ENCODE measurements at places on chromosomes 1 and 21.

- DNase-seq, result no peak
These were observed 13.4 kb downstream of the ABCG1 start for GRCh38 chr21:42232176-42232825.

- no peak for DNase-seq
These were observed 86.2 kb downstream of the TTC3 start for GRCh38 chr21:37159053-37159776.

- DNase-seq, result peak; percentile 23
These were observed 86.3 kb downstream of the VWA5B1 start for GRCh38 chr1:20376880-20377494.

DNA sequence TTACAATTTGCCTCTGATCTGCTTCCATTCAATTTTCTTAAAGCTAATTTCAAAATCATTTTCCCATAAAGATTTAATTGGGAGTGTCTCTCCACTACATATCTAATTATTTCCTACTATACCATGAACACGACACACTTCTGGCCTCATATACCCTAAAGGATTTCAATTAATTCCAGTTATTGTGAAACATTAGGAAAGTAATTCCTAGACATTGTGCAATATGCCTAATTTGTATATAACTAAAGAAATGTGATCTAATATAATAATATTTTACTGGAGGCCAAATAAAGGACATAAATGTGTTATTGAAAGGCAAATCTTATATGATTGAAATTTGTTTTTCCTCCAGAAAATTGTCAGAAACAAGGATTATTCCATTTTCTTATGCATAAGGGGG, 727.2 kb upstream of the ADGRL2 start:
- no peak for DNase-seq

- DNase-seq, result no peak
These were observed 85.1 kb upstream of the LMO4 start for GRCh38 chr1:87243573-87243972.

- no peak for DNase-seq
These were observed 98.3 kb upstream of the RUNX1 start for GRCh38 chr21:35147439-35147838.

GRCh38 chr1:91929250-91929649, 20.0 kb upstream of the BRDT start:
- no peak for DNase-seq

DNA sequence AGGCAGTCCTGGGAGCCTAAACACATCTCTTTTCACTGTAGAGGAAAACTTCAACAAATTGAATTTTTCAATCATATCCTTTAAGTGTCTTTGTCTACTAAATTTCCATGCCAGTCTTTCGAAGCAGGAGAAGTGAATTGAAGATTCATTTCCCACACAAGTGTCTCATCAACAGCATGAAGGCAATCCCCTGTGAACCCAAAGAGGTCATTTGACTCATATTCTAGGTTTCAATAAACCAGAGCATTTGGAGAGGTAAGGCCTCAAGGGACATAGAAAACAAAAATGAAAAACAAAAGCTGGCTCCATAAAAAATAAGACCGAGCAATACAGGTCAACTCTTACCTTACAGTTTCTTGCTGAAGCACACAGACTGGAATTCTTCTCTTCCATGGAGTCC, 94.1 kb upstream of the ATP1B1 start:
- no peak for DNase-seq

DNA sequence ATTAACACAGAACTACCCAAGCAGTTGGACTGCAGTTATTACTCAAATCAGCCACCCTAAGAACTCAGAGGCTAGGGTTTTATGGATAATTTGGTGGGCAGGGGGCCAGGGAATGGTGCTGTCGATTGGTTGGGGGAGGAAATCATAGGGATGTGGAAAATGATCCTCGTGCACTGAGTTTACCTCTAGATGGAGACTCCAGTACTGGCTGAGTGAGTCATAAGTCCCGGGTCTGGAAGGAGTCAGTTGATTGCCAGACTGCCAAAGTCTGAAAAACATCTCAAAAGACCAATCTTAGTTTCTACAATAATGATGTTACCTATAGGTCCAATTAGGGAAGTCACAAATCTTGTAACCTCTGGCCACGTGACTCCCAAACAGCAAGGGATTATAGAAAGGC, 257.5 kb upstream of the PRMT6 start:
- DNase-seq, result no peak

DNA sequence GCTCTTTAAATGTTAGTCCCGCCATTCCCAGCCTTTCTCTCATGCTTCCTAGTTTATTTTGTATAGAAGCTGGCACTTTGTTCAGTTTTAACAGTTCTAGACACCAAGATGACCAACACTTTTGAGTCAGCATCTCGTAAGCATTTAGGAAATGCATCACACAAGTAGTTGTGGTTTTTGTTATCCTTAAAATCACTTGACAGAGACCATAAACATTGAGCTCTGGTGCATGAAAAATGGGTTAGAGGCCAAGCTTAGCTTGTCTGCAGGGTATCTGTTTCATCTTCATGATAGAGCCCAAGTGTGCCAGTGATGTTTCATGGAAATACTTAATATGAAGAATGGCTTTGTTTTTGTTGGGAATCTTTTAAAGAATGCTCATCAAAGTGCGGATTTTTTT, 159.7 kb downstream of the DISP1 start:
- DNase-seq, result no peak

DNA sequence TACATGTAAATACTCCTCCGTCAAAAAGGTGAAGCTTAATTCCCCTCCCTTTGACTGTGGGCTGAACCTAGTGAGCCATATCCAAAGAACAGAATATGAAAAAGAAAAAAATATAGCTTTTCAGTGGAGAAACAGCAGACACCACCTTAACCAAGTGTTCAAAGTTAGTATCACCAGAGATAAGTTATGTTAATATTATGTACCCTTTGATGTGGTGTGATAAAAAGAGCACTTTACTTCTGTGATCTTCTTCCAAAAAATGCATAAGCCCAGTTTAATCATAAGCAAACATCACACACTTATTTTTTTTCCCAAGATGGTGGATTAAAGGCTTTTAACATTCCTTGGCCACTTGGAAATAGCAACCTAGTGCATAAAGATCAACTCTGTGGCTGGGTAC, 79.4 kb downstream of the SEC16B start:
- DNase-seq, result no peak

GRCh38 chr1:2433936-2434655, 21.7 kb upstream of the PEX10 start:
- DNase-seq, result no peak

GRCh38 chr1:64209221-64209620, 5.8 kb downstream of the UBE2U start:
- DNase-seq, result no peak

- no peak for DNase-seq
These were observed 107.1 kb upstream of the BMP8A start for GRCh38 chr1:39384305-39384704.

- no peak for DNase-seq
These were observed 9.6 kb downstream of the P3H1 start for GRCh38 chr1:42756956-42757891.

GRCh38 chr1:206992790-206993189, 22.5 kb upstream of the FCAMR start:
- no peak for DNase-seq

DNA sequence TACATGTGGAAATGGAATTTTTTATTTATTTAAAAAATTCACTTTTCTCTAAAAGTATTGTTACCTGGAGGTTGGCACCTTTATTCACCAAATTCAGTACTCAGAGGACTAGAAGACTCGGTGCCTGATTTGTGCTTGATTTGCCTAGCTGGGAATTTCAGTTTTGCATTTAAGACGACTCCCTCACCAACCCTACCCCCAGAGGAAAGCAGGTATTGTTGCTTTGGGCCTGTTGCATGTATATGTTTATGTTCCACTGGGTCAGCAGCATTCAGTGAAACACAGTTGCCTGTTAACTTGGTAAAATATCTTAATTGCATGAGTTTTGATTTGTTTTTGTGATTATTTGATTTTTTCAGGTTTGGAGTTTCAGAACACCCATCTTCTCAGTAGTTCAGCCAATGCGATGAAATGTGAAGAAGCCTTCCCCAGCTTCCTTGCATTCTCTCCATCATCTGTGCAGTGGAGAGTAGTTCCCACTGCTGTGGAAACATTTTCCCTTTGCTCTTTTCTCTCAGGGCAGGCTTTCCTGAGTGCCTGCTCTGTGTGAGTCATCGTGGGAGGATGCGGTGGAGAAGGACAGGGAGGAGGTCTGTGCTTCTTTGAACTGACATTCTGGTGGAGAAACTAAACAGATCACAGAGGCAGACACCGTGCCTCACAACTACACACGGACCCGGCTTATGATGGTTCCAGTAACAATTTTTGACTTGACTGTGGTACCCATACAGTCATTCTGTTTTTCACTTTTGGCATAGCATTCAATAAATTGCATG, 6.4 kb downstream of the ADARB1 start:
- DNase-seq, result no peak

GRCh38 chr1:155049651-155050559, 1.2 kb upstream of the ADAM15 start:
- DNase-seq, result no peak

GRCh38 chr1:2466958-2467554, 9.0 kb upstream of the PLCH2 start:
- peak; percentile 26 for DNase-seq

- DNase-seq, result no peak
These were observed 75.0 kb downstream of the DNM3 start for GRCh38 chr1:171916315-171916771.

DNA sequence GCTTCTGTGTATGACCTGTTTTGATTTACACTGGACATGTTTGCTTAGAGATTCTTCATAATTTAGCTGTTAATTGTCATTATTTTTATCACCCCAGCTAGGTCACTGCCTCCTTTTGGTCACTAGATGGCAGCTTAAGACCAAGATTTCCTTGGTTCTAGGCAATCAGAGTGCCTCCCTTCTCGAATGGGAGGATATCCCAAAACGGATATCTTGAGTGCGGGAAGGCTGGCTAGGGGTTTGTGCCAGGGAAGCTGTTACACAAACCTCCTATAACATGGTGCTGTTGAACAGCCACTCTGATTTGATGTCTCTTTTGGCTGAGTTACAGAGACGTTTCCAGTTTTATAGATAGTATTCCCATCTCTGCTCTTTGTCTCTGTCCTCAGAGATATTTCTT, 283.5 kb downstream of the S1PR1 start:
- no peak for DNase-seq

GRCh38 chr1:191508239-191508638, 650.0 kb upstream of the RGS18 start:
- DNase-seq, result no peak

DNA sequence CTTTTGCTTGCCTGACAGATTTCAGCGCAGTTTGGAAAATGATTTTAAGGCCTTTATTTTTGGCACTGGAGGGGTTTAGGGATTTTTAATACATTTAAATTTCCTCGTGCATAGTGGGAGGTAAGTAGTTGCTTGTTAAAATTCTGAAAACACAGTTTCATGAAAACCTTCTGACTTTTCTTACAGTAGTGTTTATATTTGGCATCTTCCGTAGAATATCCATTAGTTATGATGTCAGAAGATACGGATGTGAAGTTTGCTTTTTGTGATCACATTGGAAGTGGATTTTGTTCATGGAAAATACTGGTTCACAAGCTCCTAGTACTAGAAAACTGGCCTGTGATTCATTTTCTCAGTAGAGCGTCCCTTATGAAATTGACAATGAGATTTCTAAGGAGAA, 1.3 kb downstream of the RABGAP1L start:
- no peak for DNase-seq

GRCh38 chr1:11045428-11046269, 1.4 kb downstream of the MASP2 start:
- no peak for DNase-seq

GRCh38 chr21:38400195-38400919, 97.9 kb downstream of the ERG start:
- DNase-seq, result no peak

DNA sequence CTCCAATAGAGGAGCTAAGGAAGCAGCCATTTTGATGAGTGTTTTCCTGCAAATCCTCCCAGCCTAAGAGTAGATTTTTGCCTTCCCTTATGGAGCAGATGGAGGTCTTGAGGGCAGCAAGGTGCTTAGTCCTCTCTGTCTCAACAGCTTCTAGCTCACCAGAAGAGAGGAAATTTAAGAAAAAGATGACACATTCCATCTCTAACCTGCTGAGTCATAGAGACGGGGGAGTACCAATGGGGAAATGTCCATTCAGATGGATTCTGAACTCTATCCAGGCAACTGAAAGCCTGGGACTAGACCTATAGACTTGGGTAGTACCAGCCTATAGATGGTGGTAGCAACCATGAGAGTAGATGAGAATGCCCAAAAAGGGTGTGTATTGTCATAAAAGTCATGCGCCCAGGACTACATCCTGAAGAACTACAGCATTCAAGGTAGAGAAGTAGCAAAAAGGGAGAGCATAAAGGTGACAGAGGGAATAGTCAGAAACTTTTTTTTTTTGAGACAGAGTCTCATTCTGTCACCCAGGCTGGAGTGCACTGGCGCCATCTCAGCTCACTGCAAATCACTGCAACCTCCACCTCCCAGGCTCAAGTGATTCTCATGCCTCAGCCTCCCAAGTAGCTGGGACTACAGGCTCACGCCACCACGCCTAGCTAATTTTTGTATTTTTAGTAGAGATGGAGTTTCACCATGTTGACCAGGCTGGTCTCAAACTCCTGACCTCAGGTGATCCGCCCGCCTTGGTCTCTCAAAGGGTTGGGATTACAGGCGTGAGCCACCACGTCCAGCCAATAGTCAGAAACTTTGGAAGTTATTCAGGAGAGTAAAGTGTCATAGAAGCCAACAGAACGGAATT, 10.7 kb upstream of the ELOA start:
- no peak for DNase-seq

GRCh38 chr1:167533851-167534300, 15.5 kb upstream of the CD247 start:
- peak; percentile 41 for DNase-seq

DNA sequence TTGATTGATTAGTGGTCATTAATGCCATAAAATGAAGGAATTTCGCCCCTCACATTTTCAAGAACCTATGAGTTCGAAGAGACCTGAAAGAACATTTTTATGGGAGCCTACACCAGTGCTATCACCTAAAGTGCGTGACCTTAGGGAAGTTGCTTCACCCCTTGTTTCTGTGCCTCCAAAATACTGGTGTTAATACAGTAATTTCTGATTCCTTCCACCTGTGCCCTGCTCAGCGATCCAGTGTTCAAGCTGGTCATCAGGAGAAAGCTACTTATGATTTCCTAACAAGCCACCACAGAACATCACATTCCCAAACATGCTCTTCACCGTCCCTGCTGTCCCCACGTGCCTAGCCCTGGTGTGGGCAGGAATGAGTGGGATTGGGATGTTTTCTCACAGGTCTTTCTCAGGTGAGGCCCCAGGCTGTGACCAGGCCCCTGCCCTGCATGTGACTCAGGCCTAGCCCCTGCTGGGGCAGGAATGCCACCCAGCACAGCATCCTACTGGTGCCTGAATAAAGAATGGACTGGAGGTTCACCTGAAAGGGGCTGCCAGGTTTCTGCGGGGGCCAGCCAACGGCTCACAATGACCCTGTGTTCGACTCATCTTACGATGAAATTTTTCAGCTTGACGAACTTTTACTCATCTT, 60.3 kb downstream of the CD247 start:
- DNase-seq, result no peak

DNA sequence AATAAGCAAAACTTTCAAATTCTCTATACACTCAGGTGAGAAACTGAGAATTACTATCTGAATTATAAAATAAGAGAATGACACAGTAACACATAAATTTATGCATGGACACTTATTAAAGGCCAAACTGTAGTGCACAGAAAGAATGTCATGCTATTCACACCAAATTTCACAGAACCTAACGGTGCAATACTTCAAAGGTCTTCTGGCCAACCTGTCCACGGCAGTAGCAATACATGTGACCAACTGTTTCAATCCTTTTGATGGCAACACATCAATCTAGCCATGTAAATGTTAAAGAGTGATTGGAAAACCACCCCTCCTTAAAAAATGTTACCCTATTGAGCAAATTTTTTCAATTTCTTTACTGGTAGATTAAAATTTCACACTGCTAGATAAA, 10.4 kb downstream of the GATAD2B start:
- no peak for DNase-seq
